T-helper 17 cell (primary cell): ENCODE measurements at places on chromosomes 1 and 21.

- no peak for DNase-seq
Observed at GRCh38 chr1:33228935-33229487, 27.3 kb upstream of the ZNF362 start.

GRCh38 chr21:45172420-45172819 lies 98.0 kb downstream of the ADARB1 start:
- no peak for DNase-seq

- peak; percentile 58 for DNase-seq
Observed at GRCh38 chr1:108661030-108661609, at the start of gene HENMT1. HENMT1 (minus strand) TSS chr1:108661093; CDS start chr1:108659884, 1,209 bp downstream.

GRCh38 chr1:58971629-58972140 lies 187.8 kb upstream of the JUN start:
- no peak for DNase-seq

- DNase-seq, result no peak
Observed at GRCh38 chr1:229209816-229210215, 61.1 kb upstream of the RAB4A start.

DNA sequence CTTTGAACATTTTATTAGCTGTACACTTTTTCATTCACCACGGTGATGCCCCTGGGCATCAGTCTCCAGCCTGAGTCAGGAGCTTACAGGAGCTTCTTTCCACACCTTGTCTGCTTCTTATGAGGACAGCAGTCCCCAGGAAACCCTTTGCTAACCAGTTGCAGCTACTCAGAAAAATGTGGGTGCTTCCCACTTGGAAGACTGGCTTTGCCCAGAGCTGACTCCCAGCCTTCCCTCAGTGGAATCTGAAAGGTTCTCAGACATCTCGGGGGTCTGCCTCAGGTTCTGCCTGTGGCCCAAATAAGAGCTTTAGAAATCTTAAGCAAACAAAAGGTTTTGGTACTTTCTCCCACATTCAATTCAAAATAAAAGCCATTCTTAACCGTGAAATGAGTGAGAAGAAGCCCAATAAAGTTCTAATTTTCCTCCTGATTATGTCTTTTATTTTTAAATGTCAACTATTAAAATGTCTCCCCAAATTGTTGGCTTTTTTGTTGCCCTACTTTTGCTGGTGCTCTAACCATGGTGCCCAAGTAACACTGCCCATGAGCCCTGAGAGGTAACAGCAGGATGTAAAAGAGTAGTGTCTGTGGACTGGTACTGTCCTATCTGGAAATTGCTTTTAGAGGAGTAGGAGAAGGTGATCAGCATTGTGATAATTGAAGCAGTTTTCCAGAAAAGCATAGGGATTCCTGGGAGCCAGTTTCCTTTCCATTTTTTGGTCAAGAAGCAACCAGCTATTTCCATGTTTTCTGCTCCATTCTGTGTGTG lies 5.6 kb downstream of the C1orf53 start:
- no peak for DNase-seq

GRCh38 chr1:167502719-167503462 lies 15.4 kb downstream of the CD247 start:
- DNase-seq, result no peak

GRCh38 chr1:220922951-220923350 lies 43.7 kb downstream of the HLX start:
- no peak for DNase-seq

DNA sequence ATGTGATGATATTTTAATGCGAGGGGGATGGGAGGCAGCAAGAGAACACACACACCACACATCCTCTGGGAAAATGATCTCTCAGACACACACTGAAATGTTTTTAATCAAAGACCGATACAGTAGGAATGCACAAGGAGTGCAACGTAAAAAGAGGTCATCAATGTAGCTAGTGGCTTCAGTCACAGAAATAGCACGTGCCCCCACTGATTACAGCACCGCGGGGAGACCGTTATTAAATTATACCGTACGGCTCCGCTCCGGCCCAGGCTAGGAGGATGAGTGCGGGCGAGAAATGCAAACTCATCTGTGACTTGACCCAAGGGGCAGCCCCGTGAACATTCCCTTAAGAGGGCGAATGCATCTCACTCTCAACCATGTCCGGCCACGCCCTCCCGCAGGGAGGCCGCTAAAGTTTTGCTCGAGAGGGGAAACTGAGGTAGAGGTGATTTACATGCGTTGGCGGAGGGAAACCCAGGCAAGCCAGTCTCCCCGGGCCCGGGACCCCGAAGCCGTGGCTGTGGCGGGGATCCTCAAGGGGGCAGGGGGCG lies 552 bp downstream of the UBR4 start:
- no peak for DNase-seq

DNA sequence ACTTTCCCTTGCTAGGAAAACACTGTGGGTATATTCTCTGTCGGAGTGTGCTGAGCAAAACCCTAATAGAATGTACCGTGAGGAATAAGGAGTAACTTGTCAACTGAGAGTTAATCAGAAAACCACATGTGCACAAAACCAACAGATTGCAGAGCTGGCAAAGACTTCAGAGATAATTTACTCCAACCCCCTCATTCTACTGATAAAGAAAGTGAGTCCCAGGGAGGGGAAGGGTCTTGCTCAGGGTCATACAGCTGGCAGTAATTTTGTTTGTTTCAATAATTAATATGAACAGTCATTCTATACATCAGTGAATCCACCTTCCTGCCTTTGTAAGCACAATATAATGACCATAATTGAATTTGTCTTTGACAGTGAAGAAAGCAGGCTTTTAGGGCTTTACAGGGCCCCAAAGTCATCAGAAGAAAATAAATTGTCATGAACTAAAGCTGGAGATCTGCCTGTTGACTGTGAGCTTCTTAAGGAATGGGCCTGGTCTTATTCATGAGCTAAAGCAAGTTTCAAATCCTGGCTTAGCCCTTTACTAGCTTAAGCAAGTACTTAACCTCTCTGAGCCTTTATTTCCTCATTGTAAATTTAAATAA lies 67.2 kb upstream of the HOOK1 start:
- no peak for DNase-seq

GRCh38 chr1:215970406-215970805 lies 403.3 kb downstream of the KCTD3 start:
- no peak for DNase-seq

GRCh38 chr1:114063544-114063943 lies 84.3 kb downstream of the OLFML3 start:
- DNase-seq, result no peak

DNA sequence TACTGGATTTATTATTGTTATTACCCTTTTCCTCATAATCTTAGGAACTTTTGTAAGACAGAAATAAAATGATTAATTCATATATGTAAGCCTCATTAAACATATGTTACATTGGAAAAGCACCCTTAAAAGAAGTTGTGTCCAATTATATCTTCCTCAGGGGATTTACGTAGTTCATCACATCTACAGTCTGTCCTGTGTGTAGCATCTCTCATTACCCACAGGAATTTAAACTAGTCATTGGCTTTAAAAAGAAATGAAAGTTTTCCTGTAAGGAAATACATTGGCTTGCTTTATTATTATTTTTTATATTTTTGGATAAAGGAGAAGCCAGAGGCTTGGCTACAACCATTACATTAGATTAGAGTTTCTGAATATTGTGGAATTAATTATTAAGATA lies 56.1 kb downstream of the SWT1 start:
- no peak for DNase-seq

- peak; percentile 80 for DNase-seq
Observed at GRCh38 chr1:109112652-109113285, 1.1 kb upstream of the ELAPOR1 start.

- no peak for DNase-seq
Observed at GRCh38 chr1:87778896-87779295, 450.2 kb downstream of the LMO4 start.

DNA sequence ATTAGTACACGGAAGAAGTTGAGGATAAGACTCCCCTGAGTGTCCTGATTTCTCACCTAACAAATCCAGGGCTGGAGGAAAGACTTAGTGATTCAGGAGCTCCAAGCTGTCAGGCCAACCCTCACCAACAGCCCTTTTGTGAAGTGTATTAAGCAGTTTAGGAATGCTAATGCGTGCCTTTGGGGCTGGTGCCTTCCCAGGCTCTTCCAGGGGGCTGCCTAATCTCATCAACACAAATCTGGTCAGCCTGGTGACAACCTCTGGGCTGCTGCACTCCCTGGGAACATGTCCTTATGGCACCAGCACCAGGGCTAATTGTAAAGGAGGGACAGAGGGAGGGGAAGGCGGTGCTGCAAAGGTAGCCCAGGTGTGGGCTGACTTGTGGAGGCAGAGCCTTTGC lies 15.5 kb downstream of the CSMD2 start:
- DNase-seq, result no peak

- DNase-seq, result no peak
Observed at GRCh38 chr1:31639543-31639942, 5.1 kb downstream of the PEF1 start.

- no peak for DNase-seq
Observed at GRCh38 chr1:9654834-9655723, 3.5 kb downstream of the PIK3CD start.

GRCh38 chr1:89464008-89464407 lies 60.6 kb upstream of the LRRC8B start:
- DNase-seq, result no peak

- DNase-seq, result no peak
Observed at GRCh38 chr1:180617774-180618395, 13.9 kb upstream of the XPR1 start.

DNA sequence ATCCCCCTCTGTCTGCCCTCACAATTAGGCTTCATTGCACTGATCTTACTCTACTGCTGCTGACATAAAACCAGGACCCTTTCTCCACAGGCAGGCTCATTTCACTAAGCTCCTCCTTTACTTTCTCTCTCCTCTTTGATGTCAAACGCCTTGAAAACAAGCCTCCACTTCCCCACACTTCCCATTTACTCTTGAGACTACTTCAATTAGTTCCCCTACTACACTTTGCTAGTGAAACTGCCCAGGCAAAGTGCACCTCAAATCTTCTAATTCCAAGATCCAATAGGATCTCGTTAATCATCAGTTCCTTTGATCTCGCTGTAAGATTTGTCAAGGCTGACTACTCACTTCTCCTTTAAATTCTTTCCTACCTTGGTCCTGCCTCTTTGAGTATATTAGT lies 5.9 kb upstream of the CDC20 start:
- DNase-seq, result no peak

GRCh38 chr21:32096411-32096810 lies 182.4 kb downstream of the MIS18A start:
- no peak for DNase-seq

DNA sequence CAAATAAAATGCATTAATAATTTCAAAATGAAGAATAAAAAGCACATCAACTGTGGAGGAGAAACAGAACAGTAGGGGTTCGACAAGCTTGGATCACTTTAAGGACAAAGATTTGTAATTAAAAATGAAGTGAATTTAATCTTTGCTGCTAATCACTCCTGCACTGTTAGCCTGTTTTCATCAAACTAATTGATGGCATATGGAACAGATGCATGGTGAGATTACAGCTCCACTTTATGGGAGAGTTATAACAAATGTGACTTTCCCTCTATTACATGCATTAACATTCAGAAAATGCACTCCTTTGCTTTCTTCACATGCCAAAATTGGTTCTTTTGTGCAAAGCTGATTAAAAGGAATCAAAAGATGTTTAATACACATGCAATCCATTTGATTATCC lies 207.2 kb upstream of the C21orf91 start:
- DNase-seq, result no peak

- no peak for DNase-seq
Observed at GRCh38 chr1:67439277-67440029, 9.3 kb upstream of the SERBP1 start.

DNA sequence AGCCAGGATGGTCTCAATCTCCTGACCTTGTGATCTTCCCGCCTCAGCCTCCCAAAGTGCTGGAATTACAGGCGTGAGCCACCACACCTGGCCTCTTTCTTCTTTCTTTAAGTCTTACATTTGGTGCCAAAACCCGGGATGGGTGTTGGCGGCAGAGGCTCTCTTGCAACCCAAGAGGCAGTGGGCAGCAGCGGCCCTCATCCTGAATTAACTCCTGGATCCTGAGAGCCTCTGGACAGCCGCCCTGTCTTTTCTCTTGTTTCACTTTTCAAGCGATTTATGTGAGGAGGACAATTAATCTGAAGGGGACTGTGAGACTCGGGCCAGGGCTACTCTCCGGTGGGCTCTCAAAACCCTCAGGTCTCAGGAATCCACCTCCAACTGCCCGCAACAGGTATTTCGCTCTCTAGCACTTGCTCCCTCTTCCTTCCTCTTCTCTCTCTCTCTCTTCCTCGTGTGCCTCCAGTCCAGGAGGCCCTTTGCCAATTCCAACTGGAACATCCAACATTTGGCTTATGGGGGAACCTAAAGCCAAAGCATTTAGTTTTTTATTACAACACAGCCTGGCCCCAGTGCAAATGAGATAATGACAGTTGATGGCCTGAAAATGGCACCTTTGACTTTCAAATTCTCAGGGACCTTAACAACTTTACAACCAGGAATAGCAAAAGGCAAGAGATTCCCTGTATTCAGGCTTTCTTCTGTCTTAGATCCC lies 18.1 kb upstream of the SLC2A5 start:
- DNase-seq, result no peak

DNA sequence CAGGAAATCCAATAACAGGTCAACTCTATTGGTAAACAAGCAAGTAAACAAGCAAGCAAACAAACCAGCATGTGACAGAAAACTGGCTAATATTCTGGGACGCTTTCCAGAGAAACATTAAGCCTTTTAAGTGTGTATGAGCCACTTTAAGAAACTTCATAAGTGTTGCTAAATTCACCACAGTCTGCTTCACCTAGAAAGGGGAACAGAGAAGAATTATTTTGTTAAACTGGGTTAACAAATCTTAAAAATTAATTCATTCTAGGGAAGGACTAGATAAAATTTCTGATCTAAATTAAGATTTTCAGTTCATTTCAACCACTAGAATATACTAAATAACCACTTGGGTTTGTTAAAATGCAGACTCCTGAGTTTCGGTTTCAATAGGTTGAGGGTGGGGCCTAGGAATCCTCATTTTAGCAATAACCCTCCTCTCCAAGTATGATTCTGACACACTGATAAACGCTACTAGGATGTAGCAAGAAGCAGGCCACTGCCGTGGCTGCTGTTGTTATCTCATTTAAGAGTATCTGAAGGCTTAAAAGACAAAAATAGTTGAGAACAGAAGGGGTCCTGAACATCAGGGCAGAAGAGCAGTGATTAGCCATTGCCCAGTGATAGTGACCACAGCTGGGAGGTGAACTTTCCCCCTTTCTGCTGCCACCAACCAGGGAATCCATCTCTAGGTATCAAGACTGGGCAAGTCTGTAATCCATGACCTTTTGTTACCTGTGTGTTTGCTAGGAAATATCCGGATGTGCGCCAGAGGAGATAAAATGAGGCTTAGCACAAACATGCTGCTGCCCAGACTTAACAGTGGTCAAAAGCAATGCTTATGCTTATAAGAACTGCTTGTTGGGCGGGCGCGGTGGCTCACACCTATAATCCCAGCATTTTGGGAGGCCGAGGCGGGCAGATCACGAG lies 11.2 kb downstream of the CREG1 start:
- DNase-seq, result no peak

DNA sequence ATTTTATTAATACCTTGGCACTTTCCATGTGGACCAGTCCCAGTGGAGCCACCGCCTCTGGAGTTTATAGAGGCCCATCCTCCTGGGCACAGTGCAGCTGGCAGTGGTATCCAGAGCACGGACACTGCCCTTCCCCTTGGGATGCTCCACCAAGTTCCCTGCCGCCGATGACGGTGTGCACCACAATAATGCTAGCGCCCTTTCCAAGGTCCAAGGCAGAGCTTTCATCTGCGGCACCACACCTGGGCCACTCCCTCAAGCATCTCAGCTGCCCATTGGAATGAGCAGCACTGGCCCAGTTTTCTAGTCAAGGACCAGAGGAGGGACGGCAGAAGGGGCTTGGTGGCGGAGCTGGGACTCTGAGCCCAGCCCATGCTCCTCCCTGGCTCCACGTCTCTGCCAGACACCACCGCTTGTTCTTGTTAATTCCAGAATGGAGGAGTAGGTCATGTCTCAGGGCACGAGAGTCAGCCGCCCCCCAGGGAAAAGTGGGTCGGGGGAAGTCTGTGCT lies 24.5 kb downstream of the SIM2 start:
- DNase-seq, result no peak
